SHP77 (cell line): ENCODE measurements at places on chromosomes 2 and 18.

DNA sequence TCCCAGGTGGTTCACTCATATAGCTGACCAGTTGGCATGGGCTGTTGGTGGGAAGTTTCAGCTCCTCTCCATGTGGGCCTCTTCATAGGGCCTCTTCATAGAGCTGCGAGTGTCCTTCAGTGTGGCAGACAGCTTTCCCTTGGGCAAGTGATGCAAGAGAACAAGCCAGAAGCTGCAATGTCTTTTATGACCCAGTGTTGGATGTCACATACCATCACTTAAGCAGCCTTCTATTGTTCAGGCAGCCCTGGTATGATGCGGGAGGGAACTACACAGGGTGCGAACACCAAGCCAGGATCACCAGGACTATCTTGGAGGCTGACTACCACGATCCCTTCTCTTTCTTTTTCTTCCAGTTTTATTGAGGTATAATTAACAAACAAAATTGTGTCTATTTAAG lies 126.5 kb upstream of the ITGA6 start:
- no peak for DNase-seq

- no peak for DNase-seq
These were observed 98.3 kb downstream of the MYCN start for GRCh38 chr2:16038621-16039020.

DNA sequence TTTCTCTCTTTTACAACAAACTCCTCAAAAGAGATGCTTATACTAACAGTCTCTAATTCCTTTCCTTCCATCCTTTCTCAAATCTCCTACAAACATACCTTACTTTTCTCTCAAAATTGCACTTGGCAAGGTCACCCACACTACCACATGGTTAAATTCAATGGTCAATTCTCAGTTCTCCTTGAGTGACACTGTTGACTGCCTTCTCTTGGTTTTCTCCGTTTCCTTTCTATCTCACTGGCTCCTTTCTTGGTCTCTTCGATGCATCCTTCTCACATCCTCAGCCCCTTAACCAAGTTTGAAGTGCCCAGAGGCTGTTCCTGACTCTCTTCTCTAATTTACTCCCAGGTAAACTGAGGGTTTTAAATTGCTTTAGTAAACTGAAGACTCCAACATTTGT lies 12.5 kb downstream of the C1D start:
- no peak for DNase-seq

DNA sequence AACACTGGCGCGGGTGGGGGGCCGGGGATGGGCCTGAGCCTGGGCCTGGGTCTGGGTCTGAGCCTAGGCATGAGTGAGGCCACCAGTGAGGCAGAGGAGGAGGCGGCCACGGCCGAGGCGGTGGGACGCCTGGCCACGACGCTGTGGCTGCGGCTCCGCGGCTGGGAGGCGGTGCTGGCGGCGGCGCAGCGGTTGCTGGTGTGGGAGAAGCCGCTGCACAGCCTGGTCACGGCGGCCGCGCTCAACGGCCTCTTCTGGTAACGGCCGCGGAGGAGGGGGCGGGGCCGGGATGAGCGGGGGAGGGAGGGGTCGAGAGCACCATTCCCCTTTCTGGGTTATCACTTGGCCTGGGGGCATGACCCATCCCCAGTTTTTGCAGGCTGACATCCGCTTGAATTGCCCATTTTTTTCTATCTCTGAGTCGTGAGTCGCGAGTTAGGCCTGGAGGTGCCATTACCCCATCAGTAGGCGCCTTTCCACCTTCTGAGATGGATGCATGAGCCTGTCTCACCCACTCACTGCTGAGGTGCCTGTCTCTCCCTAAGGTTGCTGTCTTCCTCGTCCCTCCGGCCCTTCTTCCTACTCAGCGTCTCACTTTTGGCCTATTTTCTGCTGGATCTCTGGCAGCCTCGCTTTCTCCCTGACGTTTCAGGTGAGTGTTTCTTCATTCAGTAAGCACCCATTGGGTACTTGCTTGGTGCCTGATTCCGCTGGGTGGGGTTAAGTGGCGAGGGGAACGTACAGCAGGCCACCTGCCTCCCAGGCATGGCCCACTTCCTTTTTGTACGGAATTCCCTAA lies 501 bp downstream of the RETREG2 start:
- peak; percentile 13 for DNase-seq

- no peak for DNase-seq
These were observed 85.9 kb upstream of the RFX8 start for GRCh38 chr2:101560780-101561315.

DNA sequence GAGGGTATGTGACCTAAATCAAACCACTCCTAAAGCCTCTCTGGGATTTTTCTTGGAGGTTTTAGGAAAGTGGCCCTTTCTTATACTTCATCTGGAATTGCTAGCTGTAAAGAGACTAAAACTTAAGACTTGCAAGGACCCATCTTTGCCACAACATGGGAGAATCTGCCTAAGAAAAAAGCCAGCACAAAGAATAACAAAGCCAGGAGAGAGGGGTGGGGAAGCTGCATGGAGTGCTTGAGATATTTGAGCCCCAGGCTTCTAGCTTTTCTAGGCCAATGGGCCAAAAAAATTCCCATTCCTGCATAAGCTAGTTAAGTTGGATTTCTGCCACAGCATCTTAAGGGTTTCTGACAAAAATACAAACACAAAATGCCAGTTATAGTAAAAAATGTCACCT lies 38.5 kb upstream of the LYPD6 start:
- DNase-seq: no peak

DNA sequence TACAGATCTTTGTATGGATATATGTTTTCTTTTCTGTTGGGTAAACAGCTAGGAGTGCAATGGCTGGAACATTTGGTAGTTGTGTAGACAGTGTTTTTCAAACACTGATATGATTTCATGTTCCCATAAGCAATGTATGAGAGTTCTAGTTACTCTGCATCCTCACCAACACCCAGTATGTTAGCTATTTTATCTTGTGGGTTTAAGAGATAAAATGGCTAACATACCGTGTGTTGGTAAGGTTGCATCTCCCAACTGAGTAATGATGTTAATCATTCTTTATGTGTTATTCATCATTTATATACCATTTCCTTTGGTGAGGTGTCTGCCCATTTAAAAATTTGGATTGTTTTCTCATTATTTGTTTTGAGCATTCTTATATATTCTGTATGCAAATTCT lies 65.7 kb downstream of the LYPD6B start:
- DNase-seq: no peak
